ENCODE measurements at places on chromosomes 3 and 15.
A peak's percentile ranks its signal among the peaks of the same experiment; 100 is the strongest.

GRCh38 chr3:129424185-129424841 is 4.1 kb downstream of the EFCAB12 start:
- peak; percentile 28 for DNase-seq

- DNase-seq = no peak
These were observed 85.0 kb upstream of the CNTN6 start for GRCh38 chr3:1007866-1008265.

DNA sequence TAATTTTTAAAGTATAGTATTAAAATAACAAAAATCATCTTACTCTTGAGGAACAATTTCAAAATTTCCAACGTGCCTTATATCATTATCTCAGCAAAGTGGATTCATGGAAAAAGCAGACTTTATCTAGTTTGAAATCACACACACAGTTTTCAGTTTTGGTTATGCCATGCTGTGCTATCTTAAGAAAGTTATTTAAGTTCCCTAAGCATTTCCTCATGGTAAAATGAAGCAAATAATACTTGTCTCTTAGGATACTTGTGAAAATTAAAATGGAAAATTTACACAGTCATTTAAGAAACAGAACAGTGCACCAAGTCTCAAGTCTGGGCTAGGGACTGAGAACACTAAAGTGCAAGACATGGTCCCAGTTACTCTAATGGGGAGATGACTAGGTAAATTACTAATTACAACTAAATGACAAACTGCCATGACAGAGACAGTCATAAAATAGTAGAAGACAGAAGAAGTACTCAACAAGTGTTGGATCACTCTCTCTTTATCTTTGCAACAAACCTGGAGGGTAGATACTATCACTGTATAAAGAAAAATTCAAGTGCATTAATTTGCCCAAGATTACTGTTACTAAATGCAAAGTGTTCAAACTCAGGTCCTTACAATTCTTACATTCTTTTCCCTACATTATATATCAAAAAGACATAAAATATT is 44.8 kb downstream of the DMXL2 start:
- DNase-seq = no peak

DNA sequence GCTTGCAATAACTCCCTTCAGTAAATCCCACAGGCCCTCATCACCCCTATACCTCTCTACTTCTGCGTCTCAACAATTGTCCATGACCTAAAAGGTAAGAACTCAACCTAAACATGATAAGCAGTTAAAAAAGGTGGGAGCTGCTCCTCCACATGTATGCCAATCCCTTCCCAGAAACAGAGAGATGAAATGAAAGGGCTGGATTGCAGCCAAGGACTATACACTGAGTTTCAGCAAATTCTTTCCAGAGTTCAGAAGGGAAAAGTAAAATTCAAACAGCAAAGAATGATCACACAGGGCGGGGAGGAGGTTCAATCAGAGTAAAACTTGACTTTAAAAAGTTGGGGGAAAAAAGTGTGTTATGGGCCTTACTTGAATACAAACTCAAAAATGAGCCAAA is 27.5 kb downstream of the PLOD2 start:
- no peak for DNase-seq

DNA sequence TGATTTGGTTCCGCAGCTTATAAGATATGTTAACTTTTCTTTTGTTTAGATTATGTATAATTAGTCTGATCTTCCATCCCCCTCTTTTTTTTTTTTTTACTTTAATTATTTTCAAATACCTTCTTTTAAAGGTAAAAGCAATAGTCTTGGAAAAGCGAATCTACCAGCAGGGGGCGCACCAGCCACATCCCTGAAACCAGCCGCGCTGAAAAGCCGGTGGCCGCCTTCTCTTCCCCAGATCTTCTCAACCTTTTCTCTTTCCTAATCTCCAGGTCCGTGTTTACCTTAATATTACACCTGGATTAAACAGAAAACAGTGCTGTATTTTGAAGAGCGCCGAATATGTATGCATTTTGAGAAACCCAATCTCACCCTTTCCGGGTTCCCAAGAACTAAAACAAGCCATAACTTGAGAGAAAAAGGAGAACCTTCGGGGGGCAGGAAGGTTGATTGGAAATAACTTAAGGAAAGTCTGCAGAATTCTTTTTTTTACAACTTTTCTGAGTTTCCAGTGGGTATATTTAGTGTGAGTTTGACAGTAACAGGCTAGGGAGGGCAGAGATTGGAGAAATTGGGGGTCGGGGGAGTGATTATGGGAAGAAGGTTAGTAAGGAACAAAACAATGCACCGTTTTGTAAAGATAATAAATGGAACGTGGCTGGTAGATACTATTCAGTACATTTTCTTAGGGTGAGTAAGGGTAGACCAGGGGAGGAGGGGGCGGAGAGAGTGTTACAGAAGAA is 2.0 kb upstream of the SOX2 start:
- DNase-seq = peak; percentile 81

- no peak for DNase-seq
These were observed 16.4 kb downstream of the MYL3 start for GRCh38 chr3:46846624-46847542.

- DNase-seq = no peak
These were observed 149.8 kb upstream of the ABI3BP start for GRCh38 chr3:101143012-101143411.

GRCh38 chr3:63095-63765 is 133.3 kb upstream of the CHL1 start:
- peak; percentile 6 for DNase-seq

DNA sequence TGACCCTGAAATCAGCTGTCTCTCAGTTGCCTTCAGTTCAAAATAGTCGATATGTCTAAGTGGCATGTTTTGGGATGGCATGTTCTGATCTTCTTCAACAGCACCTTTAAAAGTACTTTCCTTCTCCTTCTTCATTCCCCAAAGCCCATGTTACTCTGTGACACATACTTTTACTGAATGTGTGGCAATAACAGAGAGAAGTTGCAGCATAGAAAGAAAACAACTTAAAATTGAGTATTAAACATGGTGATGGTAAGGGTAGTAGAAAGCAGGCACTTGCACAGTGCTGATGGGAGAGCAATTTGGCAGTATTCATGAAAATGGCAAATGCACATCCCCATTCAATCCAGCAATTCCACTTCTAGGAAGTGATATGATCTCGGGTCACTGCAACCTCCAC is 12.3 kb upstream of the ULK4 start:
- DNase-seq = no peak

GRCh38 chr3:104676241-104676640 is 690.5 kb upstream of the ALCAM start:
- no peak for DNase-seq

DNA sequence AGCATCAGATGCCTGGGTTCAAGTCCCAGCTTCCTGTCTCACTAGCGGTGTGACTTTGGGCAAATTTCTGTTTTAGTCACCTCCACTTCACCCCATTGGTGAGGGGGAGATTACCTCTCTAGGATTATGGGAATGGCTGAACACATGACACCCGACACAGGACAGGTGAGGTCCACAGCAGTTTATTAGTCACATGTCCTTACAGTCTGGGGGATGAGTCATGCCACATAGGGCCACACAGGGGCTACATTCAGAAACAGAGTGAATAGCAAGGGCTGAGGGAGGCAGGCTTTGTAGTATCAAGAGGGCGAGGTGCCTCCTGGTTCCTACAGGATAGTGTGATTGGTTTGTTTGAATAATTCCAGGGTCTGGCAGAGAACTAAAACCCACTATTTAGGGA is 15.2 kb upstream of the ITGA11 start:
- peak; percentile 35 for DNase-seq

GRCh38 chr3:169389211-169389924 is 274.1 kb downstream of the MECOM start:
- no peak for DNase-seq

- no peak for DNase-seq
These were observed 115.2 kb downstream of the DCLK3 start for GRCh38 chr3:36649125-36649524.

DNA sequence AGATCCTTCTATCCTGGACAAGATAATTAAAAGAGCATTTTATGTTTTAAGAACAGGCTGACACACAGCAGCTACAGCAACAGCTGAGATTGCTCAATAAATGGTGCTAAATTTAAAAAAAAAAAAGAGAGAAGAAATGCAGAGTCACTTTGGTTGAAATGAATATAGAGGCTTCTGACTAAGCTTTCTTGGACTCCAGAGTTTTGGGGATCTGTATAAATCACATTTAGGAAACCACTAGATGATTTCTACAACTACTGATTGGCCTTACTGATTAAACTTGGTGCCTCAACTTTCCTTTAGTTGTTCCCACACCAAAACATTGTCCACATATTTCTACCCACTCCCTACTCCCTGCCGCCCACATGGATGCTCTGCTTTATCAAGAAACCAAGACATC is 132.9 kb upstream of the ZBTB20 start:
- DNase-seq = no peak

DNA sequence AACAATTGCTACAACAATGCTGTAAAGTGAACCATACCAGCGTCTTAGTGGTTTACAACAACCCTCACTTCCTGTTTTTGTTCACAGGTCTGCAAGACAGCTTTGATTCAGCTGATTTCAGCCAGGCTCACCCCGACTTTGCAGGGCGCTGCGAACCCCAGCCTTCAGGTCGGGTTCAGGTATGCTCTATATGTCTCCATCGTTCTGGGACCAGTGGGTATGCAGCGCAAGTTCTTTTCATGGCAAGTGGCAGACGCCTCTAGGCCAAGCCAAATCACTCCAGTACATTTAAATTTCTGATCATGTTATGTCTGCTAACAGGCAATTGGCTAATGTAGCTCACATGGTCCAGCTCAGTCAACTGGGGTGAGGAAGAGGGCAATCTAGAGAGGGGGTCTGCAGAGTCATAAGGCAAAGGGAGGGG is 52.4 kb upstream of the RGMA start:
- DNase-seq = no peak

- no peak for DNase-seq
These were observed 41.6 kb upstream of the BDH1 start for GRCh38 chr3:197597335-197597734.

DNA sequence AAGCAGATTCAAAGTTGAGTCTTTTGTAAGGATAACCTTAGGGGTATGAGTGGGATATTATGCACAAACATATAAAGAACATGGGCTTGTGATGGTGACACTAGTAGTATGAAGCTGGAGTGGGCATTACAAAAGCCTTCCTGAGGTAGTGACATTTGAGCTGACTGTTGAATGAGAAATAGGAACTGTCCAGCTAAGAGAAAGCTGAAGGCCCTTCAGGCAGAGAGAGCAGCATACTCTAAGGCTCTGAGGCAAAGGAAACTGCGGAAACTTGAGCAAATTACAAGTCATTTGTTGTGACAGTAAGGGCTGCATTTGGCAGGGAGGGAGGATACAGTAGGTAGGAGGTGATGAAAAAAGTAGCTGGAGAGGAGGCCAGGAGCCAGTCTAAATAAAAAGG is 190.7 kb upstream of the CD96 start:
- DNase-seq = no peak

GRCh38 chr3:188337232-188337631 is 183.3 kb downstream of the LPP start:
- no peak for DNase-seq

DNA sequence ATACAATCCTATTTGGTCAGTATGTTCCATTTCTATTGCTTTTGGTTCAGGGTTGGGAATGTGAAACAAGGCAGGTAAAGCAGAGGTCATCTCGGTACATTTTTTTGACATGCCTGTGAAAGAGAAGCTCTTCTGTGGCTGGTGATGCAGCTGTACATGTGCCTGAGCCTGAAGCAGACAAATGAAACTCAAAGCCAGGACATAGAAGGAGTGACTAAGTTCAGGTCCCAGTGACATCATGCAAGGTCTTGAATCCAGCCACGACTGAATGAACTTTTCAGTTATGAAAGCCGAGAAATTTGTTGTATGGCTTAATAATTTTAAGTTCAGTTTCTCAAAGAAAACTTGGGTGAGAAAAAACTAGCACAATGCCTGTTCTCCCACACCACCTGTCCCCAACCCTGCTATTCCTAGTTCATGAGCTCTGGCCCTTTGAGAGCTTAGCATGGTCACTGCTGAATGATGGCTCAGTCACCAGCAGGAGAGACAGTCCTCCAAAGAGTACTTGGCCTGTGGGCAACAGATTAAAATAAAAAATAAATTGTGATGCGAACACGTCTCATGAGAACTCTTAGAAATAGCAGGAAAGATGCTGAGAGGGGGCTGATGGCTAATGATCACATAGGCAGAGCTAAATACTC is 600.2 kb upstream of the GRM7 start:
- peak; percentile 7 for DNase-seq

DNA sequence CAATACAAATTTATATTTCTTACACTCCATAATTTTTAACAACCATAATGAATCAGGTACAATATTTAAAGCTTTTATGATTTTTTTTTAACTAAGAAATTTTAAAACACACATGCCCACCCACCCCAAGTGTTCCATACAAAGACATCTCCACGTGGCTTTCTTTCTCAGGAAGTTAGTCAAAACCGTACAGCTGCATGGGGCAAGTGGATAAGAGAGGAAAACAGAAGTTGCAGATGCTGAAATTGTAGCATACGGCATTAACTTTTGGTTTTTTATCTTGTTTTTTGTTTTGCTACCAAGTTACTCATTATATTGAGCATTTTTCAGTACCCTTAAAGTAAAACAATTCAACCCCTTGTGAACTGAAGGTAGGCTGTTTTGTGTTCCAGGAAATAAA is 14.8 kb downstream of the GNB4 start:
- no peak for DNase-seq

DNA sequence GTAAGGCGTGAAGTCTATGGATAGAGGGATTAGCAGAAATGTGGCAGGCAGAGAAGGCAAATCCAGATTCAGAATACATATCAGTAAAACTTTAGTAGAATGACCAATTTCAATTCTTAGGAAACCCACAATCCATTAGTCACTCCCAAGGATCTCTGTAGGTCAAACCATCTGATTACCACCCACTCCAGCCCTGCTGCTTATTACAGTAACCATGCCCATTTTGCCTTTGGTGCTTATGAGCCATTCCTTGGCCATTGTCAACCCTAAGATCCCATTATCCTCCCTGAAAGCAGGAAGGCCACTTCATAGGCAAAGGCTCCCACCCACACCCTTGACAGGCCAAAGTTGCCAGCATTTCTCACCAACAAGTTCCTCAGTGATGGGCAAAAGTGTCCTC is 5.1 kb upstream of the KLHL40 start:
- DNase-seq = no peak

- no peak for DNase-seq
These were observed 4.0 kb downstream of the MAP2K1 start for GRCh38 chr15:66390678-66391077.

GRCh38 chr3:64267721-64268604 is 42.7 kb upstream of the PRICKLE2 start:
- no peak for DNase-seq
